ENCODE measurements at places on chromosomes 5 and 9.

GRCh38 chr9:72441848-72442607, 77.0 kb upstream of the ZFAND5 start:
- no peak for DNase-seq

DNA sequence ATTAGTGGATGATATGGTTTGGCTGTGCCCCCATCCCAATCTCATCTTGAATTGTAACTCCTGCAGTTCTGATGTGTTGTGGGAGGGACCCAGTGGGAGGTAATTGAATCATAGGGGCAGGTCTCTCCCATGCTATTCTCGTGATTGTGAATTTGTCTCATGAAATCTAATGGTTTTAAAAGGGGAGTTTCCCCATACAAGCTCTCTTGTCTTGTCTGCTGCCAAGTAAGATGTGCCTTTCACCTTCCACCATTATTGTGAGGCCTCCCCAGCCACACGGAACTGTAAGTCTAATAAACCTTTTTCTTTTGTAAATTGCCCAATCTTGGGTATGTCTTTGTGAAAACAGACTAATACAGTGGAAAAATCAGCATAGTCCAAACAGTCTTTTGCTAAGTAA, 235.5 kb downstream of the TMEM161B start:
- DNase-seq: no peak

DNA sequence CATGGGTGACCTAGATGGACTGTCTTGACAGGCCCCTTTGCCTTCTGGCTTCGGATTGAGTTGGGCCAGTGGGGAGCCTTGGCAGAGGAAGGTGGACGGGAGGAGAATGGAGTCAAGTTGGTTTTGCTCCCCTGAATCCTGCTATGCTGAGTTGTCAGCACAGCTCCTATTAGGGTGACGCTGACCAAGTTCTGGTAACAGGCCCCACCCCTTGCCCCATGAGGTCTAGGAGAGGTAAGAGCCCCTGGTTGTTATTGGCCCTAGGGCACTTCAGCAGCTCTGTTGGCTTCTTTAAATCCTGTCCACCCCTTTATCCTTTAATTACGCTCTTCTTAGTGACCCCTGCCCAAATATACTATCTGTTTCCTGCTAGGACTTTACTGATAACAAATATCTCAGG, 39.4 kb upstream of the KIF2A start:
- DNase-seq: no peak

DNA sequence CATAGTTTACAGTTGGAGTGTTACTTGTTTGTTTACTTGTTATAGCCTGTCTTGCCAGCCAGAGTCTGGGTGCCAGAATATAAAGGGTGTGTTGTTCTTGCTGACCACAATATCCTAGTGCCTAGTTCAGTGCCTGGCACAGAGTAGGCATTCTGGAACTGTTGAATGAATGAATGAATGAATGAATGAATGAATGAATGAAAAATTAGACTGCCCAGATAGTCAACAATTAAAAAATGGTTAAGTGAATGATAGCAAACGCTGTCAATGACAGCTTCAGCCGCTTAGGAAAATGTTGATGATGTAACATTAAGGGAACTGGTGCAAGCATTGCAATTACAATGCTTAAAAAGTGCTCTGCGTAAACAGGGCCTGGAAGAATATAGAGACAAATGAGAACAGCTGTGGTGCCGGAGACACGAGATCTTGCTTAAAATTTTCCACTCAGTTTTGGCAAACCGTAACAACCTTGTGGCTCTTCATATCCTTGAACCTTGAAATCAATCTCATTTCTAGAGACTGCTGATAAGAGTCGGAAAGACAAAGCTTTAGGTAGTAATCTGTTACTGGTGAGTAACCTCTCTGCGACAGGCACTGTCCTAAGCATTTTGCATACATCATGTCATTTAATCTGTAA, 4.7 kb upstream of the TTLL11 start:
- no peak for DNase-seq

DNA sequence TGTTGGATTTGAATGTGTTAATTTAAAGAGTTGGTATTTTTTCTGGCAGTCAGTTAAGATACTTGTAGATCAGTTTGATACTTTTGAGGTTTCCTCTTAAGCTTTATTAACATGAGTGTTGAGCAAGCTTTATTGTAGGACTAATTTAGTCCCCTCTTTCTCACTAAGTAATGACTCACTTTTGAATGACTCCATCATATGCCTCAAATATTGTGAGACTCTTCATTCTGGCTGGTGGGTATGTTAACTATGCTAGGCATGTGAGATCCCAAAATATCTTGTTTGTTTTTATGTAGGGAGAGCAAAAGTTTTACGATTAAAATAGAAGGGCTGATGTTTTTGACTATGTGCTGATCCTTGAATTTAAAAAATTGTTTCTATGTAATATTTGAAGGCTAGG, 355.7 kb downstream of the IZUMO3 start:
- DNase-seq: no peak

DNA sequence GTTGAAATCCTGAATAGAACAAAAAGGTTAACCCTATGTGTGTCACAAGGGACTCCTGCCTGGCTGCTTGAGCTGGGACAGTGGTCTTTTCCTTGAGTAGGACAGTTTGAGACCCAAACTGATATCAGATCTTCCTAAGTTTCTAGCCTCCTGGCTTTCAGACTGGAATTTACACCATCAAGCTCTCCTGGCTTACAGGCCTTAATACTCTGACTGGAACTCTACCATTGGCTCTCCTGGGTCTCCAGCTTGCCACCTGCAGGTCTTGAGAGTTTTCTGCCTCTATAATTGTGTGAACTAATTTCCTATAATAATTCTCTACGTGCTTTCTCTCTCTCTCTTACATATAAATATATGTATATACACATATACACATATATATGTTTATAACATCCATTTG, 112.5 kb downstream of the PRR16 start:
- DNase-seq: no peak

DNA sequence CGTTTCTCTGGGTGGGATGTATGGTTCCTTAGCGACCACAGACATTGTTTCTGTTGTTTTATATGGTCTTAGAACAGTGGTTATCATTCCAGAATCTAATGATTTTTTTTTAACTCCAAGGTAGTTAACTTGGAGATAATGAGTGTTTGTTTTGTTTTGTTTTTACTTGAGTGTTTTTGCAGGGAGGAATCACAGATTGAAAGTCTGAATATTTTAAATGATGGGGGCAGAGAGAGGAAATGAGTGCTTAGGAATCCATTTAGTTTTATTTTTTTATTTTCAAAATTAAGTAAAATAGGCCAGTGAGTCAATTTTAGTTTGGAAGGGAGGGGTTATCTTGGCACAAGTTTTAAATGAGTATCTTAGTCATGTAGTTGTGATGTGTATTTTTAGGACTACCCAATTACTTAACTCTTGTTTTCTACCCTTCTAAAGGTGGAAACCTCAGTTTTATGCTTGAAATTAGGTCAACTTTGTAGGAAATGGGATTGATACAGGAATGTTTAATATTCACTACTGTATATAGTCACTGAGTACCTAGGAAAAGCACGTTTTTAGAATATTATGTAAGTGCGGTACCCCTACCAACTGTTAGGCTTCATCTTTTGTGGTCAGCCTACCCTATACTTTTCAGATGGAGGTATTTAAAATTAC, 2.0 kb downstream of the UBE2R2 start:
- no peak for DNase-seq

GRCh38 chr9:70883056-70883455, 238.4 kb downstream of the TRPM3 start:
- DNase-seq: no peak

GRCh38 chr5:56088967-56089829, 94.4 kb upstream of the IL6ST start:
- DNase-seq: no peak

DNA sequence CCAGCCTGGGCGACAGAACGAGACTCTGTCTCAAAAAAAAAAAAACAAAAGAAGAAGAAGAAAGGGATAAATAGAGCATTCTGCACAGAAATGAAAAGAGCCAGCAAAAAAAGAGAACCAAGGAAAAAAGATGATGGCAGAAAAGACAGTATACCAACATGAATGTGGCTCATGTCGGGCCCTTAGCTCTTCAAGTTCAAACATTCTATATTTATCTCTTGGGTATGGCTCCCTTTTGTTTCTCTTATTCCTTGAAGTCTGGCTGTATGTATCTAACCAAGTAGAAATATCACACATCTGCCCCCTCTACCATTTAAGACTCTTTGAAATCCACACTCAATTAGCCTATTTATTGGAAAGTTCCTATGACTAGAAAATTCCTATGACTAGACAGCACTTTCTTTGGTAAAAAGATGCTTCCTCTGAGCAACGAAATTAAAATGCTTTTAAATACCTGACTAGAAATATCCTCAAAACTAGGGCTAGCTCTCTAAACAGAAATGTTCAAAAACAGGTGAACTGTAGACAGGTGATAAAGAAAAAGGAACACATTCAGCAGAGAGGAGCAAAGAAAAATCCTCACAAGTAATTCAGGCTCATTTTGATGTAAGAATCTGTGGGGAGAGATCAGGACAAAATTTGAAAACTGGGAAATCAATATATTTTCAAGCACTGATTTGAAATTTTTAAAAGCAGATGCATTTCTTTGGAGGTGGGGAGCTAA, 2.6 kb downstream of the SELENOP start:
- no peak for DNase-seq

DNA sequence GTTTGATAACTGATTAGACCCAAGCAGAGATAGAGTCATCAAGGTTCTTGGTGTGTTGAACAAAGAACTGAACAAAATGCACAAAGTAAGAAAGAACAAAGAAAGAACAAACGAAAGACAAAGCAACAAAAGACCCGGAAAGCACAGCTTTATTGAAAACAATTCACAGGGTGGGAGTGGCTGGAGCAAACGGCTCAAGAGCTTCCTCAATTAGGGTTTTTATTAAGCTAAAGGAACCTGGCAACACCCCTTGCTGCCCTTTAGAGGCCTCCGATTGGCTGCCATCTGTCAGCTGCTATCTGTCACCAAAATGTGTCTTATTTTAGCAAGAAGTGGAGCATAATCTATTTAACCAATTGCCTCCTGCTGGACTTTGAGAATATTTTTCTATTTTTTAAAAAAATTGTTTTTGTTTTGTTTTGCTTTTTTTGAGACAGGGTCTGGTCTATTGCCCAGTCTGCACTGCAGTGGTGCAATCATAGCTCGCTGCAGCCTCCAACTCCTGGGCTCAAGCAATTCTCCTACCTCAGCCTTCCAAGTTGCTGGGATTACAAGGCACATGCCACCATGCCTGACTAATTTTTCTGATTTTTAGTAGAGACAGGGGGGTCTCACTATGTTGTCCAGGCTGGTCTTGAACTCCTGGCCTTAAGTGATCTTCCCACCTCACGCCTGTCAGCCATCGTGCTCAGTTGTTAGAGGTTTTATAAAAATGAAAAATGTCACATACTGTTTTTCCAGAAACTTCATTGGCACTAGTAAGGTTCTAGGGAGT, 7.7 kb upstream of the ABO start:
- no peak for DNase-seq

DNA sequence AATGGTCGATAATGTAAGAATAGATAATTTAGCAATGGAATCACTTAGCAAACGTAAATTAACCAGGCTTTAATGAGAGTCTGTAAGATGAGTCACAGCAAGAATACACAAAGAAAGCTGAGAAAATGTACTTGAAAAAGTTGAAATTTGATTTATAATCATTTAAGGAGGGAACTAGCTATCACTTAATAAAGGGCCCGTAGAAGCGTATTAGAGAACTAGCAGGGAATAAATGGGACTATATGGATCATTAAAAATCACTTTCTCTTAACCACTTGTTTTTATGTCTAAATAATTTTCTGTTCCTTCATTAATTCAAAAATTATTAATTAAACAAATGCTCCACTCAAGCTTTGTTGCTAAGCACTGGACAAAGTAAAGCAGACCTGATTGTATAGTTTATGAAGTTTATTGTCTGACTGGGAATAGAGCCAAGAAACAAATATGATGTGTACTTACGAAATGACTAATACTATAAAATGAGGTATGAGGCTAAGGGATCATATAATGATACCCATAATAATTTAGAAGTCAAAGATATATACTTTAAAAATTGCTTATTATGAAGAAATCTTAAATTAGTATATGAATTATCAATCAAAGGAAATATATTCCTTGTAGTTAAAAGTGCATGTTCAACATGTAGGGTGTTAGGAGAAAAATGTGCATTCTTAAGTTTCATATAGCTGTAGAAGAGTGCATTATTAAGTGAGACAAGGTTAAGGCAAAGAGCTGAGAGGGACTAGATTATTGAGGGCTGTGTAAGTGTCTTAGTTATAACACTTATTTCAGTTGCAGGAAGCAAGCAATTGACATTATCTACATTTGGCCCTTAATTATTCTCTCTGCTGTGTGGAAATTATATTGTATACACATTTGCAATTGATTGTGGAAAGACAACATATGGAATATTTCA, 196.8 kb downstream of the PRDM9 start:
- DNase-seq: no peak

GRCh38 chr5:142447887-142448286, 123.1 kb upstream of the SPRY4 start:
- DNase-seq: no peak

DNA sequence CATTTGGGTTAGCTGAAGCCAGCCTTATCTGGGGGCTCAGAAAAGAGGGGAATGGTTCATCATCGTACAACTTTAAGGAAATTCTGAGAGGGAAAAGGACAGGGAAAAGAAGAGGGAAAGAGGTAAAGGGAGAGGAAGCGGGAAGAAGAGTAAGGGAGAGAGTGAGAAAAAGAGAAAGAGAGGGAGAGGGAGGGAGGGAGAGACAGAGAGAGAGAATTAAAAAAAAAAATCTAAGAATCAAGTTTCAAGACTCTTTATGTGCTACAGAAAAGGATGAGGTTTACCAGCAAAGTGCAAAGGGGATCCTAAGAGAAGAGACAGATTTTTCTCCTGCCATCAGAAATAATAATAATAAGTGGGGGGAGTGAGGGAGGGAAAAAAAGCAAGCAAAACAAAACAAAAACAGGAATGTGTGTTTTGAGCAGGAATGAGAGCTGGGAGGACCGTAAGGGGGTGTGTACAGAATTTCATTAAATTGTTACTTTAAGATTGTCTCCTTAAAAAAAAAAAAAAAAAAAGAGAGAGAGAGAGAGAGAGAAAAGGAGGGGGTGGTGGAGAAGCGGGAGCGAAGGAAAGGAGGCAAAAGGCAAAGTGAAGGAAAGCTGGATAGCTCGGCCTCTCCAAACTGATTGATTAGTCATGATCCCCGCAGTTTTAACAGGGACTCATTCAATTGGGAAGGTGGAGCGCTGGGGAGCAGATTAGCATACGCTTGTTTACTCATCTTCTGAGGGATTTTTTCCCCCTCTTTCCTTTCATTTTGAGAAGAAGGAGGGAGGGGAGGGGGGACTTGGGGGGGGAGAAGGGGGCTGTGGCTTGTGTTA, 438 bp upstream of the PAPPA start:
- DNase-seq: no peak

DNA sequence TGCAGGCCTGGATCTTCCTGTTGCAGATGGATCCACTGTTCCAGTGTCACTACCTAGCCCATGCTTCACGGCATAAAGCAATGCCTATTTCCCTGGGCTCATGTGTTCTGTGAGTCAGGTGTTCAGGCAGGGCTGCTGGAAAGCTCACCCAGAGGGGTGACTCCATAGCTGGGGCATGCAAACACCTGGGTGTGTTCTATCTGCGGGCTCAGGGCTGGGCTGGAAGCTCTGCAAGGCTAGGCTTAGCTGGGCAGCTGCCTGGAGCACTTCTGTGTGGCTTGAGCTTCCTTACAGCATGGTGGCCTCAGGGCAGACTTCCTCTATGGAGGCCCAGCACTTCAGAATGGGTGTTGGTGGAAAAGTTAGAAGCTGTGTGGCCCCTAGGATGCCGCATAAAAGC, 139.9 kb downstream of the GADD45G start:
- no peak for DNase-seq
